ENCODE measurements at places on chromosomes 2 and 18. TPM values are rescaled to one million over a fixed set of nuclear protein-coding genes. Genes with fewer than 3 reads are reported as not detected.

The BOLL gene
- total RNA-seq: not detected

The DSC1 gene
- total RNA-seq: not detected

DNA sequence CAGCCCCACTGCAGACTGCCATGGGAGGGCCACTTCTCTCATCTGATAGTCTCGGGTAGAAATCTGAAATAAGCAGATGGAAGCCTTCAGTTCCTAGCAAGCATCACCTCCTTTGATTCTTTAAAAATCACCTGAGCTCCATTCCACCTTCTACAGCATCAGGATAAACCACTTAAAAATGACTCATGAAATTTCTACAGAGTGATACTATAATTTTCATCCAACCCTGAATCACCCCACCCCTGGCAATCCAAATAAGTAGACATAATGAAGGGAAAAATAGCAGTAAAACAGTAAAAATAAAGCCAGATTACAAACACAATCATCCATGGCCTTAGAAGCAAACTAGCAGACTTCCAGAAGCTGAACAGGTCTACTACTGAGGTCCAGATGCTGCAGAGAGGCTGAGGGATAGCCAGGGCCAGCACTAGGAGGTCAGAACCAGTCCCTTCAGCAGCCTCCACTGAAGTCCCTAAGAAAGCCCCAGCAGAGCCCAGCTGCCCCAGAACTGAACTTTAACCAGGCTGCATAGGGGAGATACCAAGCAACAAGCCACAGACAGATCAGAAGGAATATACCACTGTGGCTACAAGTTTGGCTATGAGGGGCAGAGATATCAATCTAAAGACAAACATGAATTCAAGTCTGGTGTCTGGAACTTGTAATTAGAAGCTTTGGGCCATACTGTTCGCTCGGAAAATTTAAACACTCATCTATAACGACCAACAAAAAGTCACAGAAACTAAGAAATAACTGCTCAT, 54.7 kb upstream of the RNU4ATAC start:
- no peak for DNase-seq

The NCKAP5 gene
- total RNA-seq: 1.7 TPM

GRCh38 chr2:205714789-205715720, 32.8 kb downstream of the NRP2 start:
- DNase-seq: no peak

- DNase-seq: peak; percentile 39
Measured at GRCh38 chr2:233380132-233380895, 26.0 kb downstream of the DGKD start.

DNA sequence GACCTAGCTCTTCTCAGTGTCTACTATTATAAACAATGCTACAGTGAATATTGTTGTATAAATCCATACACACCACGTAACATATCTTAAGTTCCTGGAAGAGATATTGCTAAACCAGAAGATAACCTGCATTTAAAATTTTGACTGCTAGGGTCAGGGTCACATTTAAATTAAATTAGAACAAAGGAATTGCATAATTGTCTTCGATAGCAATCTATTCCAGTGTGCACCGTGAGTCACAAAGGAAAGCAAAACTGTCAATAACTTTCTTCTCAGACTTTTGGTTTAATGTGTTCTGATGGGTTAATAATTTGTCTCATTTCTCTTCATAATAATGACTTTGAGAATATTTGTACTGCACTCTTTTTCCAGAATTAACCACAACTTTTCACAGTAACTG, 4.2 kb downstream of the GEN1 start:
- no peak for DNase-seq

DNA sequence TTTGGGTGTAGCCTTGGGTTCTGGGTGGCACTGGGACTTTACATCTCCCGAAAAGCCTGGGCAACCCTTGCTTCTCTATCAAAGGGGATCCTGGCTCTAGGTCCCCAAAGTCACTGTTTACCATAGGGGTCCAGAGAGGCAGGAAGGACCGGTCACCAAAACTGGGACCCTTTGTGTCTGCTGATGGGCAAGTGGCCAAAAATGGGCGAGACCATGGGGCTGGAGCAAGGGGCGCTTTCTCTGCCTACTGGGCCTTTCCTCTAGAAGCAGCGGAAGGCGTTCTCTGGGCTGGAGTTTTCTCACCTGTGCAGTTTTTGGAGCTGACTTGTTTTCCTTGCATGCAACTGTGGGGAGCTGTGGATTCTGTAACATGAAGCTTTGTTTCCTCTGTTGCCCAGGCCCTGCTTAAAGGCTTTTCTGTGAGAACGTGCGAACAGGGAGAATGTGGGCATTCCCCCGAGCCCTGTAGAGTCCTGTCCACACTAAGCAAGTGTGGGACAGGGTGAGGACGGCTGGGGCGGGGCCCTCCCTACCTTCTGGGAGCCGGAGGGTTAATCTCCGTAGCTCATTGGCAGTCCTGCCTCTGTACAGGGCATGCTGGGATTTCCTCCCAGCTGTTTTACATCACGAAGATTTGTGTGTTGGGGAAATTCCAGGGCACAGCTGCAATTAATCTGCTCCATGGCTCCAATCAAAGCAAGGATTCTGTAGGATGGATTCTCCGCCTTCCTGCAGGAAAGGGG, 50.2 kb downstream of the TGOLN2 start:
- DNase-seq: no peak

DNA sequence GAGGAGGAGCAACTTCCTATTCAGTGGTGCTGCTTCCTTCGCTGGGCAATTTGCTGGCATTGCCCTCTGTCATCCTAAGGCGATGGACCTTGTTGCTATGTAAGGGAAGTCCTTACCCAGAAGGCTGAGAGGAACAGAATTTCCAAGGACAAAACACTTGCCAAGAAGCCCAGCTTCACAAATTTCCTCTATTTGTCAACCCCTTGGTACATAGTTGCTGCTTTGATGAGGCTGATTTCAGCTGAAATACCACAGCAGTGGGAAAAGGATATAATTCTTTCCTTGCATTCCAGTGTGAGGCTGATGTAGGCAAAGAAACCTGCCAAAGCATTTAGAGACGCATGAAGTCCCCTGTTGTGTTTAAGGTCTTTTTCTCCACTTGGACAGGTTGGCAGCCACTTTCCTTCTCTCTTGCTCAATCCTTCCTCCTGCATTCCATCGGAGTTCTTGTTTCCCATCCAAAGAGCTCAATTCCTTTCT, 16.4 kb upstream of the ST3GAL5 start:
- no peak for DNase-seq

DNA sequence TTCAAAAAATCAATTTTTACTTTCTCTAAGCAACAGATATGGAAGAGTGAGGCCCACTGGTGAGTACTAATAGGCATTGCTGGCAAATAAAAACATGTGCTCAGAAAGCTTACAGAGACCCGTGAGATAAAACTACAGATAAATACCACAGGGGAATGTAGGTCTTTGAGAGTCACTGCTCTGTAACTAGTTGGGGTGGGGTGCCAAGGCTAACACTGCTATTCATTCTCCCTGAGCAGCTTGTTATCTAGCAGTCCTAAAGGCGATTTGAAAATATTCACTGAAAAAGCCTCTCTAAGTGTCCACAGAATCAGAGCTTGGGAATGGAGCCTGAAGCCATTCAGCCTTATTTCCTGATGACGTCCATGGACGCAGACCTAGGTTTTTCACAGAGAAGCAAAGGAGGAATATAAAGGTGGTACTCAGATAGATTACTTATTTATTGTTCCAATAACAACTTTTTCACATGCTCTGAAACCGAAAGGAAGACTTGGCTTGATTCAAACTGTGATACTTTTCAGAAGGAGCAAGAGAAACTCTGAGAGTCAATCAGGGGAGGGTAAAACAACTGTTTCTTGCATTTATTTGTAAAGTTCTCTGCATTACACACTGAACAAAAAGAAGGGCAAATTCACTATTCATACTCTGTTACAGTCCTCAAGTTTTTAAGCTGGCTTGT, 188.4 kb downstream of the PPP1R1C start:
- DNase-seq: no peak
